ENCODE measurements at places on chromosomes 16 and 17. TPM values are rescaled to one million over a fixed set of nuclear protein-coding genes. Genes with fewer than 3 reads are reported as not detected.

Gene RNF151
- not detected for total RNA-seq

Gene CCL7
- not detected for total RNA-seq

Gene C17orf50
- not detected for total RNA-seq

Gene TMEM95
- total RNA-seq, result not detected

Gene TP53TG3D
- total RNA-seq, result 0.68 TPM

Gene KRT26
- not detected for total RNA-seq

Gene SPIRE2
- total RNA-seq, result 0.88 TPM

Gene TBC1D3
- total RNA-seq, result not detected

Gene ITGAD
- not detected for total RNA-seq

Gene NAA60
- total RNA-seq, result 36.6 TPM

Gene MARF1
- 42.6 TPM for total RNA-seq

Gene DPEP3
- total RNA-seq, result 0.34 TPM

Gene NT5M
- 13.6 TPM for total RNA-seq

Gene ZNF319
- total RNA-seq, result 9.4 TPM

Gene SOX9
- 8.2 TPM for total RNA-seq

Gene WSB1
- 60.3 TPM for total RNA-seq

Gene ITGAX
- 1.4 TPM for total RNA-seq

Gene CMTM1
- 0.54 TPM for total RNA-seq

Gene TBC1D3I
- total RNA-seq, result not detected

Gene LDHD
- total RNA-seq, result 81.2 TPM

Gene CCDC154
- total RNA-seq, result 0.70 TPM

Gene PRSS27
- 0.32 TPM for total RNA-seq

Gene RPA1
- 87.7 TPM for total RNA-seq

Gene KIF1C
- total RNA-seq, result 588 TPM

Gene CIITA
- total RNA-seq, result 7.7 TPM

Gene CDH5
- 77.6 TPM for total RNA-seq

Gene KRT20
- not detected for total RNA-seq

All from heart right ventricle (tissue), 16 donors.